ENCODE measurements at places on chromosomes 5 and 9.

DNA sequence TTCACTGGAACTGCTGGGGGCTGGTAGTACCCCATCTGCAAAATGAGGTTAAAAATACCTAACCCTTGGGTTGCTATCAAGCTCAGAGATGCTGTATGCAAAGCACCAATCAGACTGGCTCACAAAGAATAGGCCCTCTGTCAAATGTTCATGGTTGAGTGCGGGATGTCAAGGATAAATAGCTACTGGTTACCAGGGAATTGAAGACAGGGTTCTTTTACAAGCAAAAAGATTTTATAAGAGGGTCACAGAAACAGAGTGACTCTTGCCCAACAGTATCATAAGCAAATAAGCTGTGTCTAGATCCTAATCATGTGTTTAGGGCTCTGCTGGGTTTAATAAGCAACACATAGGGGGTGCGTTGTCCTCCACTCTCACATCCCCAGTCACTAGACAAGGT, 11.9 kb downstream of the SYK start:
- no peak for DNase-seq

GRCh38 chr5:55347786-55348185, 40.0 kb downstream of the MTREX start:
- DNase-seq: no peak

- DNase-seq: no peak
Measured at GRCh38 chr9:121269642-121270254, 1.8 kb downstream of the GSN start.

DNA sequence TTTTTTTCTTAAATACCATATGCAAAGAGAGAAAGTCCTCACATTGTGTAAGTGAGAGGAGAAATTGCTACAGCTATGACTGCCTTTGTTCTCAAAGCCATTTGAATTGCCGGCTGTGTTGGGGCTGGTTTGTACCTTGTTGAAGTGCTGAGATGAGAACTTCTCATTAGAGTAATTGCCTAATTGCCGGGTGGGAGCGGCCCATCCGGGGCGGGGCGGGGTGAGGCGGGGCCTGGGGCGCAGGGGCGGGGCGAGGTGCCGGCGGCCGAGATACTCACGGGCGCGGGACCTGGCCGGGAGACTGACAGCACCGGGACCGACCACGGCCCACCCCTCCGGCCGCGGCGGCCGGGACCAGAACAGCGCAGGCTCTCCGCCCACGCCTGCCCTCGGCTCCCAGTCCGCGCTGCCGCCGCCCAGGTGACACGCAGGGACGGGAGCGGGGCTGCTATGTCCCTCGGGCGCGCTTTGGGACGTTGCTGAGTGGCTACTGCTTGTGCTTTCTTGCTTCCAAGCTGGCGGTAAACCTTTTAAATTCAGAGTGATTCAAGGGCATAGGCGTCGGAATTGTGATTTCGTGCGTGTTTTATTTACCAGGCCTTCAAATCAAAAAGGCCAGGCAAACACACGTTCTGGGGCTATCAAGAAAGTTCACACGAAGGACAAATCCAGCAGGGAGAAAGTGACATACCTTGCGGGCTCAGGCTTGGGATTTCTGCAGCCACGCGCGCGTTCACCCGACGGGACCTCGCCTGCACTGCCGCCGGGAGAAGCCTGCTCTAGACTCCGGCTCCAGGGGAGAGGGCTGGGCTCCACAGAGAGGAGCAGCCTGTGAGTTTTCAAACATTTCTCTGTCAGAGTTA, 269.1 kb downstream of the FANCC start:
- DNase-seq: no peak

DNA sequence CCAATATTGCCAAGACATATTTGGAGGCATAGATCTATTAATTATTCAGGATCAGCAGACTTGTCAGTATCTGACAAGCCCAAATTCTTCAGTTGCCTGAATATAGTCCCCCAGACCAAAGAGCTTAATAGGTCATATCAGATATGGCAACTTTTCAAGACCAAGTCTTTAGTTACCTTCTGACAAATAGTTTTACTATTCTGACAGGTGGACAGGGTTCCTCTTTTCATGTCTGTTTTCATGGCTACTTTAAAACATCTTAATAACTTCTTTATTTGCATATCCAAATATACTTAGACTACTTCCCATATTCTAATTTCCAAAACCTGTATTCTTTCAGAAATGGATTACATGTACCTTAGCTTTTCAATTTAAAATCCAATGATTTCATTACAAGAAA, 65.4 kb downstream of the AUH start:
- no peak for DNase-seq

DNA sequence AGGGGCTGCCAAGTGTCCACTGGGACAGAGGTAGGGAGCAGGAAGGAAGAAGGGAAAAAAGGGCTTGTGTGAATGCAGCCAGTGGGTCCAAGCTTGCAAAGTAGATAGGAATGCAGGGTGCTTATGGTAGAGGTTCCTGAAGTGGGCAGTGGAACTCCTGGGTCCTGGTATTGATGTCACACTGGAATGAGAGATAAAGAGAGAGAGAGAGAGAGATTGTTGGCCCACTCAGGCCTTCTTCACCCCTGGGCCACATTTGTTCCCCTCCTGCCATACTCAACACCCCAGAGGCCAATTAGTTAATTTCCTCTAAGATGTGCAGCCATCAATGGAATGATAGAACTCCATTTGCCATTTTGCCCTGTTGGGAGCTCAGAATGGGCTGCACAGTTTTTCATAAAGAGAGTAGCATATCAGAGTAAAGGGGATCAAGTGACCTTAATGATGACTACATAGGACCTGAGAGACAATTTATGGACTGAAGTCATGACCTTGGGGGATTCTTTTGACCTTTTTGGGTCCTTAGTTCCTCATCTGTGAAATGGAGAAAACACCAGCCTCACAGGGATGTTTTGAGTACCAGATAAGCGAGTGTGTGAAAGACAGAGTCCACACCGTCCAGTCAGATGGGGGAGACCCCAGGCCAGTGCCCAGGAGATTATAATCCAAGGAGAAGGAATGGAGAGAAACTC, 52.9 kb downstream of the PPARGC1B start:
- DNase-seq: no peak

DNA sequence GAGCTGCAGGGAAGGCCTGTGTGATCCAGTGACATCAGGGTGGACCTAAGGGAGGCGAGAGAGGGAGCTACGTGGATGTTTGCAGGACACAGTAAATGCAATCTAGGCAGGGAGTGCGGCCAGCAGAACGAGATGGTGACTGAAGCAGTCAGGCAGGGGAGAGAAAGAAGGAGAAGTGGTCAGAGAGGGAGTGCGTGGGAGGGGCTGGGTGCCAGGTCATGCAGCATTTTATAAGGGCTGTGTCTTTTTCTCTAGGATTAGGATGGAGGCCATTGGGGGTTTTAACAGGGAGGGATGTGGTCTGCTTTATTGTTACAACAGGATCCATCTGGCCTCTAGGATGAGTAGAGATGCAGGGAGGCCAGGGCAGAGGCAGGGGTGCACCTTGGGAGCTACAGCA, 80.4 kb downstream of the DCP2 start:
- no peak for DNase-seq

DNA sequence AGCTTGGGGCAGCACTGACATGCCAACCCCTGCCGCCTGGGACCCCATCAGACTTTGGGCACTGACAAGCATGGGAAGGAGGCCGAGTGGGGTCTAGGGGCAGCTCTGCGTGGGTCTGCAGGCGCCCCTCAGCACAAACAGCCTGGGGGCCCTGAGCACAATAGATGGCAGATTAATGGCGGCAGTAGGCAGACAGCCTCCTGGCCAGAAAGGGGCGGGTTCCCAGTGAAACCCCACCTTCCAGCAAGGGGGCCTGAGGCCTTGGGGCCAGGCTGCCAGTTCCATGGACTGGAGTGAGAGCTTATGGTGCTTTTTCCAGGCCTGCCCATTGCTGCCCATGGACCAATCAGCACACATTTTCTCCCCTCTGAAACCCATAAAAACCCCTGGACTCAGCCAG, 2031.2 kb downstream of the EFNA5 start:
- no peak for DNase-seq

GRCh38 chr9:76571743-76572146, 112.8 kb downstream of the GCNT1 start:
- no peak for DNase-seq

DNA sequence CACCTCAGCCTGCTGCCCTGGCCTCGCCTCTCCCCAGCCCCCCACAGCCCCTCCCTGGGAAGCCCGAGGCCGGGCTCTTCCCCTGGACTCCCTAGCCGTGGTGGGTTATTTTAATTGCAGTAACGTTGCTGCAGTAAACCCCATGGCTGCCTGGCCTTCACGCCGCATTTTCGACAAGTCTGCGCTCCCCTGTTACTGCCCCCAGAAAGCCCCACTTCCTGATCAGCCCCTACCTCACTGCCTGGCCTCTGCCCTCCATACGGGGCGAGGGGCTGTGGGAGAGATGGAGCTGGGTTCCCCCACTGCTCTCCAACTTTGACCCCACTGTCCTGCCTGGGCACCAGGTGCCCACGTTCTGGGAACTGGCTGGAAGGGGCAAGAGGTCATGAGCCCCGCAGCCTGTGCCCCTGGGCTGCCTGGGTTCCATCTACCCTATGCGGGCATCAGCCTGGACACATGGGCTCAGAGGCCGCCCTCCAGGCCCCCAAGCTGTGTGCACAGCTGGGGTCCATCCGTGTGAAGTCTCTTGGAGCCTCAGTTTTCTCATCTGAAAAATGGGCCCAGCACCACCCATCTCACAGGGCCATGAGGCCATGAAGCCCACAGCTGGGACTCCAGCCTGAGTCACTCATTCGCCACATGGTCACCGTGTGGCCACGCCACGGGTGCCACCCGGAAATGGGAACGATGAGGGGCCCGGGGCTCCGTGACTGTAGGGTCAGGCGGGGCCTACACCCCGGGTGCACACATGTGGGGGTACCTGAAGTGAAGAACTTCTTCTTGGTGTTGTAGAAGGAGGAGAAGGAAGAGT, 11.5 kb downstream of the EGFL7 start:
- DNase-seq: no peak

DNA sequence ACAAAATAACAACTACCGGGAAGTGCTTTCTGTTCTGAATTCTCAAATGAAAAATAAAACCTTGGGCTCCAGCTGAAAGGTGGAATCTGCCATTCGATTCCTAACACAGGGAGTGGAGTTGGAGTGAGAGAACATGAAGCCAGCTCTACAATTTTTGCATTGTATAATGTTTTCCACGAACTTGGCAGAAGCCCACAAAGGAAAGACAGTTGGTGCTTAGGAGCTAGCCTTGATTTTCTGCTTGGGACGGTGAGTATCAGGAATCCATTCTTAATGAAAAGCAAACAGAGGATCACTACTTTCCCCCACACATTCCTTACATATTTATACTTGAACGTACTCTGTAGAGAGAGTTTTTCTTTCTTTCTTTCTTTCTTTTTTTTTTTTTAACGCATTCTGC, 74.2 kb upstream of the FBXL7 start:
- DNase-seq: no peak

DNA sequence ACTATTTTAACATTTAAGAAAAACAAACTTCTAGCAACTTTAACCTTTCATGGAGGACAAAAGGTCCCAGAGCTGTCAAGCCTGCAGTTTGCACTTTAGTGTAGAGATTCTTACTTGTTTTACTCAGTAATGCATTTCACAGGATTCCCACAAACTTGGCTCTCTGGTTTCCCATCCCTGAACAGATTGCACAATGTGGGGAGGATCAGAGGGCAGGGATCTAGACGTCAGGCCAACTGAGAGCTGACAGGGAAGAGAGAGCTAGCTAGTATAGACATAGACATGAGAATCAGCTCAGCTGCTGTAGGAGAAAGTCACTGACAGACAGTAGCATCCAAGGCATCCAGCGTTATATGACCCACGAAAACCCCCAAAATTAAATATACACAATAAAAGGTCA, 20.9 kb upstream of the BNIP1 start:
- DNase-seq: no peak

DNA sequence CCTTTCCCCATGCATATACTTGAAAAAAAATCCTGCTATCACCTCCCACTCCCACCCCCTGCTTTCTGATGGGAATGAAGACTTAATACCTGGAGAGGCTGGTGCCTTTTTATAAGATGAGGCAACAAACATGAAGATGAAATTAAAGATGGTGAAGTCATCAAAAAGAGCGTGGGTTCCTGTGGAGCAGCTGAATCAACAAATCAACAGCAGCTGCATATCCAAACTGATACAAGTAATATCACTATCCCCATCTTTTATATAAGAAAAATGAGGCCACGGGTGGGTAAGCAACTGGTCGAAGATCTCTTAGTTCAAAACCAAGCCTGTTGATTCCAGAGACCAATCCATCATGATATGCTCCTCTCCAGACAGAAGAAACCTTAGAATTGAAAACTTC, 268.5 kb downstream of the ENC1 start:
- DNase-seq: no peak

- DNase-seq: no peak
Measured at GRCh38 chr9:115739096-115739875, 414.3 kb upstream of the PAPPA start.

DNA sequence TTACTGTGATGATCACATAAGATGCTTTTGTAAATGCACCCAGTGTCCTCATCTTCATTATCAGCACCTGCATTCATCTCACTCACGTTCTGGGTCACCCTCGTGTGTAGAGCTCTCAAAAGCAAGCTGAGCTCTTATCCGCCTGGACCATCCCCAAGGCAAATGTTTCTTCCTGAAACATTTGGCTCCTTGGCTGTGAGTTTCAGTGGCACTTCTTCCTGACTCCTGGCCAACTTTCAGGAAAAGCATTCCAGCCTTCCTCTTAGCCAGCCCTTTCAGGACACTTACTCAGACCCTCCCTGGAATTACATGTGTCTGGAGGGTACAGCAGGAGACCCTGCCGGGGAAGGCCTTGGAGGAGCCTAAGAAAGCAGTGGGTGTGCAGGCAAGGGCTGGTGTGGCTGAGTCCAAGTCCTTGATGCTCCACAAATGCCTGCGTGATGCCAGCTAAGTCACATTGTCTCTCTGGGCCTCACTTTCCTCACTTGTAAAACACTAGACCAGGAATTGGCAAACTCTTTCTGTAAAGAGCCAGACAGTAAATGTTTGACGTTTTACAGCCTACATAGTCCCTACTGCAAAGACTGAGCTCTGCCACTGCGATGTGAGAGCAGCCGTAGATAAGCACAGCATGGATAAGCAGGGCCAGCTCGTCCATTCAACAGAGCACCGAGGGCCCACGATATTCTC, 72.1 kb downstream of the PDE6A start:
- no peak for DNase-seq

GRCh38 chr9:93187574-93187973, 3.6 kb downstream of the WNK2 start:
- DNase-seq: no peak

DNA sequence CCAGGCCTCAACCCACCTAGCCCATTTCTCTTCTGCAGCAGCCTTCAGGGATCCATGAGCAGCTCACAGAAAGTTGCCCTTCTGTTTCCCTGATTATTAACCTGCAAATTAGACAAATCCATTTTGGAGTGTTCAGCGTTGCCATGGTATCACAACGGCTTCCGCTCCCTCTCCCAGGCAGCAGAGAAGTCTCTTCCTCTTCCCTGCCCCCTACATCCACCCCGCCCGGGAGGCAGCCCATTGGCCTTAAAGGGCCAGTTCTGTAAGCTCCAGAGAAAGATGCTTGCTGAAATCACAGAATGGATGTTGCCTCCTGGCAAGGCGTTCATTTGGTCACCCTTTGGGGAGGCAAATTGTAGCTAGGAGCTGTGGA, 47.7 kb upstream of the BOD1 start:
- no peak for DNase-seq

- DNase-seq: no peak
Measured at GRCh38 chr5:153881687-153882086, 157.0 kb downstream of the FAM114A2 start.

Data from NCI-H1092 (cell line).